ENCODE measurements at places on chromosomes 11 and 22.

GRCh38 chr22:20393705-20394476 is at the start of gene ZNF74:
Gene ZNF74 (plus strand): TSS chr22:20394151. CDS start chr22:20394629, 478 bp downstream.
- peak; percentile 89 for DNase-seq

DNA sequence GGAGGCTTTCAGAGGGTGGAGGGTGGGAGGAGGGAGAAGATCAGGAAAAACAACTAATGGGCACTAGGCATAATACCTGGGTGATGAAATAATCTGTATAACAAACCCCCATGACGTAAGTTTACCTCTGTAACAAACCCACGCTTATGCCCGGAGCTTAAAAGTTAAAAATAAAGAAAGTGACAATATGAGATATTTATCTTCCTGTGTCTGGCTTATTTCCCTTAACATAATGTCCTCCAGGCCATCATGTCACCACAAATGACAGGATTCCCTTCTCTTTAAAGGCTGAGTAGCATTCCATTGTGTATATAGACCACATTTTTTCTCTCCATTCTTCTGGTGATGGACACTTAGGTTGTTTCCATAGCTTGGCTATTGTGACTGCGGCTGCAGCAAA is 79.5 kb downstream of the BARX2 start:
- DNase-seq, result no peak

- no peak for DNase-seq
Observed at GRCh38 chr22:29524442-29525191, 28.9 kb downstream of the THOC5 start.

GRCh38 chr11:94507485-94507884 is 4.8 kb upstream of the C11orf97 start:
- no peak for DNase-seq

DNA sequence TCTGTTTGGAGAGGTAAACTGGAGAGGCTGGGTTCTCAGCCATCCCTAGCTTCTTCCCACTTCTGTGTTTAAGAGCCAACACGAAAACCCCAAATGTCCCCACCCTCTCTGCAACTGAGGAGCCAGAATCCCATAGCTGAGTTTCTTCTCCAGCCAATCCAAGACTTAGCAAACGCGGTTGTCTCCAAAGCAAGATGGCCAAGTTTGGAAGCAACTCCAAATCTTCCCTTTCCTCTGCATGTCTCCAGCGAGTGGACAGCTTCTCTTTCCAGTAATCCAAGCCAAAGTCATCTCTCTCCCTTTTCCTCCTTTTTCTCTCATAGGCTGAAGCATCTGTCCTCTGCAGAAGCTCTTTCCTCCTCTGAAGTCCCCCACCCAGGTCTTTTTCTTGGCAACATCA is 539.2 kb downstream of the MIAT start:
- no peak for DNase-seq

- no peak for DNase-seq
Observed at GRCh38 chr22:20653795-20654342, 120.0 kb upstream of the SERPIND1 start.

DNA sequence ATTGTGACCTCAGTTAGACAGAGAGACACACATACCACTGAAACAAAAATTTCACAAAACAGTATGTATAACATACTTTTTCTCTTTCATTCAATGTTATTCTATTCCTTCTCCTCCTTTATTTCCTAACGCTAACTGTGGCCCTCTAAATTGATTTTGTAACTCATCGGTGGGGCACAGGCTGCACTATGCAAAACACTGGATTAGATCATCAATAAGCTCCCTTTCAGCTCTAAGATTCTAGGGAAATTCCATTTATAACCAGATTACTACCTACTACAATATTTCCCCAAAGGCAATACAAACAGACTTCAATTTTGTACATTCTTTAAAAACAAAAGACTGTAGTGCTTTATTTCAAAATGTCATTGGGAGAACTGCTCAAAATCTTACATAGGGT is 6.1 kb downstream of the FJX1 start:
- DNase-seq, result no peak

DNA sequence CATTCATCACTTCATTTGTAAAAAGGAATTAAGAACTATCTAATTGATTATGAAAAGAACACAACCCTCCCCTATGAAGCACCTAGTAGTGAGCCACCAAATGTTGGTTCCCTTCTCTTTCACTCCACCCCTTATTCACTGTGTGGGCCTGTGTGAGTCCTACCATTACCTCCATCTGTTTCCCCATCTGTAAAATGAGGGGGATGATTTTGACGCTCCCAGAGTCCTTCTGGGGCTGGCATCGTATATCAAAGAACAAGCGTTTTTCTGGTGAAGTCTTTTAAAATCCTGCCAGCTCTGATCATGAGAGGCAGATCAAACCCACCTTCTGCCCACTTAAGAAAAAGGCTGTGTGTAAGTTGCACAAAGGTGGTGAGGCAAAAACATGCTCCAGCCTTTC is 96.6 kb upstream of the SEZ6L start:
- no peak for DNase-seq

DNA sequence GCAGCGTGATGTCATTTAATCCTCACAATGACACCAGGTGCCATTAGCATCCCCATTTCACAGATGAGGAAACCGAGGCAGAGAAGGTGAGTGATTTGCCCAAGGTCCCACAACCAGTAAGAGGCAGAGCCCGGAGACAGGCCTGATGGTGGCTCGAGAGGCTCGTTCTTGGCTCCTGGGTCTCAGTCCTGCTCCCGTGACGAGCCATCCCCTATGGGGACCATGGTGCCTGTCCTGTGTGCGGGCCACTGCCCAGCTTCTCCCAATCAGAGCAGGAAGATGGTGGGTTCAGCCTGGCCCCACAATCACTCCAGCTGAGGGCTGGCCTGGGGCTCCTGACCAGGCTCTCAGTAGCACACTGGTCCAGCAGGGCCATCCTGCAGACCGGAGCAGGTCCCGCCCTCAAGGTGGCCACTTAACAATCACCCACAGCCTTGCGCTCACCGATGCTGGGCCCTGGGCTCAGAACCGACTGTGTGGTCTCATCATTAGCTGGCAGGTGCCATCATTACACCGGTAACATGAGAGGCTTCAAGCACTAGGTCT is 3.6 kb downstream of the ALDH3B1 start:
- no peak for DNase-seq

GRCh38 chr11:84136926-84137325 is 850.8 kb upstream of the CCDC90B start:
- no peak for DNase-seq

DNA sequence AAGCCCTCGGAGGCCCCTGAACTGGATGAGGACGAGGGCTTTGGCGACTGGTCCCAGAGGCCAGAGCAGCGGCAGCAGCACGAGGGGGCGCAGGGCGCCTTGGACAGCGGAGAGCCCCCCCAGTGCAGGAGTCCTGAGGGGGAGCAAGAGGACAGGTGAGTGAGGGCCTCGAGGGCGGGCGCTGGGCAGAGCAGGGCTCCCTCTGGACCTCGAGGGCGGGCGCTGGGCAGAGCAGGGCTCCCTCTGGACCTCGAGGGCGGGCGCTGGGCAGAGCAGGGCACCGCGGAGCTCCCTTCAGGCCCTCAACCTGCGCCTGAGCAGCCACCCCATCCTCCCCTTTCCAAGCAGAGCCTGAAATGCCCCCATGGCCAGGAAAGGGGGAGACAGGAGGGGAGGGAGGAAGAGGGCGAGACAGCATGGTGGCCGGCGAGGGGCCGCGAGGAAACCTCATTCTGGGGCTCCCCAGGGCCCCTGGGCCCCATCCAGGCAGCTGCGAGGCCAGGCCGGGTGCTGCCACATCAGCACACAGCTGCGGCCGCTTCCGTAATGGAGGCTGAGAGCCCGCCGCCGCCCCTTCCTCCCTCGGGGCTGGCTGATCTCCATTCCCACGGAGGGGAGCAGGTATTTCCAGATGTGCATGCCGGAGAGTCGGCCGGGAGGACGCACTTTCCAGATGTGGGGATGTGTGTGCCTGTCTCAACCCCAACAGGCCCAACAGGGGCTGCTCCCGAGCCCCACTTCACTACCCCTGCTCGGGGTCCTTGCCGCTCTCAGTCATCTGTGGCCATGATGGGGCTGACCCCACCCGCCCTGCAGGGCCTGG is 10.0 kb downstream of the PRR33 start:
- DNase-seq, result no peak

GRCh38 chr11:92322225-92322624 is 97.6 kb downstream of the FAT3 start:
- no peak for DNase-seq

DNA sequence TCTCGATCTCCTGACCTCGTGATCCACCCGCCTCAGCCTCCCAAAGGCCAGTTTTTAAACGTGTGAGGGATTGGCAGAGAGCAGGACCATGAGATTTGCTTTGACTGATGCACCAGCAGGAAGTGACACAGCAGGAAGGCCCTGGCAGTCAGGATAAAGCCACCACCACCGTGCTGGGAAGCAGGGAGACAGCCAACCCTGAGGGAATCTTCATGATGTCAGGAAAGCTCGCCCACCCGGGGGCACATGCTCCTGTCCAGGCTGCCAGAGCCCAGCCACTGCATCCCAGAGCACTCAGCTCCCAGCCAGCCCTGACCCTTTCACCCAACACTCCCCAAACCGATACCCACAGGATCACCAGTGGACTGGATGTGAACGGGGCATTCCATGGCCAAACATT is 6.1 kb downstream of the TUBGCP6 start:
- no peak for DNase-seq

DNA sequence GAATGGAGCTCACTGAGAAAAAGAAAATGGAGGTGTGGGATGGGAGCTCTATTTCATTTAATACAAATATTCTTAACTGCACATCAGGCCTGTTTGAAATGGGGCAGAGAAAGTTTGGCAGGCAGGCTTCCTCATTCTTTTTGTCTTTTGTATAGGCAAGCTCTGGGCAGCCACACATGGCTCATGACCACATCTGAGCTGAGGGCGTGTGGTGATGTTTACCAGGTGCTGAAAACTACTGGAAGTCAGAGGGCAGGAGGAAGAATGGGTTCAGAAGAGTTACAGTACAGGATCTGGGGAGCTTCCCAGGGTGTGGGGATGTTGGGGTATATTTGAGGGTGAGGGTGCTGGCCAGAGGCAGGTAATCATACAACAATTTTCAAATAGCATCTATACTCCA is 66.3 kb upstream of the NAV2 start:
- no peak for DNase-seq

- DNase-seq, result no peak
Observed at GRCh38 chr11:85665733-85666132, 804 bp upstream of the CREBZF start.

DNA sequence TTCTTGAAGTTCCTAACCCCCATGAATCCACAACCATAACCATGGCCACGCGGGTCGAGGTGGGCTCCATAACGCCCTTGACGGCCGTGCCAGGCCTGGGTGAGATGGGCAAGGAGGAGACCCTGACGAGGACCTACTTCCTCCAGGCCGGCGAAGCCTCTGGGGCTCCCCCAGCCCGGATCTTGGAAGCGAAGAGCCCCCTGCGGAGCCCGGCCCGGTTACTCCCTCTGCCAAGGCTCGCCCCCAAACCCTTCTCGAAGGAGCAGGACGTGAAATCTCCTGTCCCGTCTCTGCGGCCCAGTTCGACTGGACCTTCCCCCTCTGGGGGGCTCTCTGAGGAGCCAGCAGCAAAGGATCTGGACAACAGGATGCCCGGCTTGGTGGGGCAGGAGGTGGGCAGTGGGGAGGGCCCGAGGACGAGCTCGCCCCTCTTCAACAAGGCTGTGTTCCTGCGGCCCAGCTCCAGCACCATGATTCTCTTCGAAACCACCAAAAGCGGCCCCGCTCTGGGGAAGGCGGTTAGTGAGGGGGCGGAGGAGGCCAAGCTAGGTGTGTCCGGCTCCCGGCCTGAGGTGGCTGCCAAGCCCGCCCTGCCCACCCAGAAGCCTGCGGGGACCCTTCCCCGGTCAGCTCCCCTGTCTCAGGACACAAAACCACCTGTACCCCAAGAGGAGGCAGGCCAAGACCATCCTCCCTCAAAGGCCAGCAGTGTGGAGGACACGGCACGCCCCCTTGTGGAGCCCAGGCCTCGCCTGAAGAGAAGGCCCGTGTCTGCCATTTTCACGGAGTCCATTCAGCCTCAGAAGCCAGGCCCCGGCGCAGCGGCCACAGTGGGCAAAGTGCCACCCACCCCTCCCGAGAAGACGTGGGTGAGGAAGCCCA is 75.7 kb downstream of the KIAA1671 start:
- DNase-seq, result no peak

GRCh38 chr11:97231231-97231630 is 841.4 kb downstream of the JRKL start:
- no peak for DNase-seq

GRCh38 chr11:69643646-69644045 is 2.7 kb downstream of the CCND1 start:
- DNase-seq, result no peak

GRCh38 chr11:3855808-3856491 is 486 bp downstream of the STIM1 start:
- no peak for DNase-seq

- DNase-seq, result no peak
Observed at GRCh38 chr11:119844808-119845207, 115.8 kb upstream of the NECTIN1 start.

GRCh38 chr11:121591405-121592033 is 138.8 kb upstream of the SORL1-AS1 start:
- DNase-seq, result peak; percentile 46

- no peak for DNase-seq
Observed at GRCh38 chr11:17300372-17300771, 23.8 kb downstream of the NUCB2 start.

- DNase-seq, result no peak
Observed at GRCh38 chr22:26374391-26375026, 54.6 kb upstream of the ASPHD2 start.

DNA sequence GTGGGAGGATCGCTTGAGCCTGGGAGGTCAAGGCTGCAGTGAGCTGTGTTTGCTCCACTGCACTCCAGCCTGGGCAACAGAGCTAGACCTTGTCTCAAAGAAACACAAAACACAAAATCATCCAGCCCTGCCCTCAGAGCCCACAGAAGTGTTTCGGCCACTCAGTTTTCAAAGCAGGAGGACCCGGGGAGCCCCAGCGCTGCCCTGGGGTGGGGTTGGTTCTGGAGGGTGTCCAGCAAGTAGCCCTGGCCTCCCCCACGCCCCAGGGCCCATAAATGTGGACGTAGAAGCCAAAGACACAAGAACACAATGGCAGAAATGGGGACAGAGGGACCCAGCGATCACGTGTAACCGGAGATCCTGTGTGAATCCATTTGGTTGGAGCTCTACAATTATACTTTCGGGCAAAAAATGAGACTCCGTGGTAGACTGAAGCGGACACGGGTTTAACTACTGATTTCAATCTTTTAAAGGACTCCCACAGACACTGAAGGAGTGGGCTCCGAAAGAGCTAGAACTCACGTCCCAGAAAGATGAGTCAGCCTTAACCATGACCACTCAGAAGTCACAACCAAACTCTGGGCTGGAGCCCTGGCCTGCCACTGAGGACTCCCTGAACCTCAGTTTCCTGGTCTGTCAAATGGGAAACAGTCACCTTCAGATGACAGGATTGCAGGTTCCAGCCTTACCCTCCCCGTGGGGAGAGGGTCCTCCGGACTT is 9.0 kb upstream of the CYTH4 start:
- no peak for DNase-seq
